ENCODE measurements at places on chromosomes 2 and 18.

DNA sequence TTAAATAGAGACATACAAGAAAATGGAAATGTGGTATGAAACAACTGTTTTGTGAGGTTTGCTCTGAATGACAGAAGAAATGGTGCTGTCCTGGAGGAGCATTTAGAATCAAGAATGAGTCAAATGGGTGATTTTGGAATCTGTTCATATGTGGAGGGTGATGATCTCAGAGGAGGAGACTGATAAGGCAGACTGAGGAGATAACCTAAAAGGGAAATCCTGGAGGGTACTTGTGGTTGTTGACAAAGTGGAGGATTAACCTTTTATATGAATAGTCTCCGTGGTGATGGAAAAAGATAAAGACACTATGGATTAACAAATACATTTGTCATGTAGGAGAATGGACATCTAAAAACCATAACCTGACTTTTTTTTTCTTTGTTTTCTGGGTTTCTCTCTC lies 74.1 kb downstream of the MMADHC start:
- no peak for DNase-seq

GRCh38 chr2:69271831-69272257 lies 115.2 kb downstream of the GFPT1 start:
- DNase-seq: no peak

DNA sequence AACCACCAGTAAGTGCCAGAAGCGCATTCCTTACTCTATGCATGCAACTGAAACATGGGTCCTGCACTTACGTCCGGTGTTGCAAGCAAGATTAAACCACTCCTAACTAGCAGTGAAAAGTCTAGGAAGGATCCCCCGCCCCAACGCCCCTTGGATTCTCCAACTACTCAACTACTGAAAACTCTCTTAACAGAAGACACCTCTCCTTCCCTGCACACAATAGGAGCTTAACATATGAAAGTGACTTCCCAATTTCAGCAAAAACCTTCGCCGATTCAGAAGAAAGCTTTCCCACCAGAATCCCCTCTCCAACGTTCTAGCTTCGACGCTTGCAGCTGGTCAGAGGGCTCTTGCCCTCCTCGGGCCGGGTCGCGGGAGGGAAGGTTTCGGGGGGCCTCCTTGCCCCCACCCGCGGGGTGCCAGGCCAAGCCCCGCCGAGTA lies 578 bp downstream of the IWS1 start:
- DNase-seq: peak; percentile 67

DNA sequence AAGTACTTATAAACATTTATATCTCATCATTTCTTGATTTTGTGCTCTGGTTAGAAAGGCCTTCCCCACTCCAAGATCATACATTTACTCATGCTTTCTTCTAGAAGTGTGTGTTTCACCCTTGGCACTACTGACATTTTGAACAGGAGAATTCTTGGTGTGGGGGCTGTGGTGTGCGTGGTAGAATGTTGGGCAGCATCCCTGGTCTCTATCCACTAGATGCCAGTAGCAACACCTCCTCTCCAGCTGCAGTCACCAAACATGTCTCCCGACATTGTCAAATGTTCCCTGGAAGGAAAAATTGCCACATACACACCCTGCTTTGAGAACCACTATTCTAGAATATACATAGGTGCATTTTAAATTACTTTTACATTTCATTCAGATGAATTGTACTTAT lies 8.7 kb upstream of the TGIF1 start:
- peak; percentile 43 for DNase-seq

DNA sequence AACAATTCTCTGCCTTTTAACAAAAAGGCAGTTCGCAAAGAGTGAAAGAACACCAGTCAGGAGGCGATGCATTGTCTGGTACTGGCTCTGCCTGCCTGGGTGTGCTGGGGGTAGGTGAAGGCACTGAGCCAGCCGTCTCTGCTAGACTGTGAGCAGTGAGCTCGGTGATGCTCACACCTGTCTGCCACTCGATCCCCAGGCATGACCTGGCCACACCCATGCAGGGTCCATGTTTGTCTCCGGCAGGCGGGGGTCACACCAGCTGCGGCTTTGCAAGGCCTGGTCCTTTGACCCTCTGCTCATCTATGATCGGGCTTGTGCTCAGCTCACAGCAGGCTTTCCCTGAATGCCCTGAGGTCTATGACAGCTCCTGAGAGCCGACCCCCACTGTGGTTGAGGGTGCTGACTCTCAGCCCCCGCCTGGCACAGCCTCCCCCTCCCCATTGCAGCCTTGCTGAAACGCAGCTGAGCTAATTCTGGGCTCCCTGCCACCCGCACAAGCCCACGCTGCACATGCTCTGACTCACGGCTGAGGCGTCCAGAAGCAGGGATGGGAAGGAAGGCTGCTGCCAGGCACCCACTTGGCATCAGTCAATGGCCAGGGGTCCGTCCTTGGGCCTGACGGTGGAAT lies 23.7 kb downstream of the CRACDL start:
- DNase-seq: peak; percentile 94

- DNase-seq: no peak
Measured at GRCh38 chr18:37560003-37560402, 5.6 kb downstream of the CELF4 start.

- DNase-seq: no peak
Measured at GRCh38 chr2:32124660-32125059, 41.0 kb upstream of the SLC30A6 start.

GRCh38 chr2:143125717-143126116 lies 3.5 kb upstream of the ARHGAP15 start:
- no peak for DNase-seq

DNA sequence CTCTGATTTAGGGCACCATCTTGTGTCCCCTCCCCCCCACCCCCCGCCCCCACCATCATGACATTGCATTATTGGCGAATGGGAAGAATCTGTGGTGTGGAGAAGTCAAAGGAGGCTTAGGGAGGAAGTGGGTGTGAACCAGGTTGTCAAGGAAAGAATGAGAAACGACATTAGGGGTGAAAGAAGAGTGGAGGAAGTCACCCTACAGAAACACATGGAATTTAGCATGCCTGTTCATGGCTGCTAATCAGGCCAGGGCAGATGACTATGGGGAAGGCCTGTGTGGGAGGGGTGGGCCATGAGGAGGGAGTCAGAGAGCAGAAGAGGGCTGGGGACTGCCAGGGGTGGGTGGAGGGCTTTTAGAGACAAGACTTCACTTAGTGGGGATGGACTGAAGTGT lies 81.6 kb downstream of the AOX1 start:
- DNase-seq: no peak

- no peak for DNase-seq
Measured at GRCh38 chr2:228589115-228589514, 407.6 kb upstream of the SPHKAP start.

DNA sequence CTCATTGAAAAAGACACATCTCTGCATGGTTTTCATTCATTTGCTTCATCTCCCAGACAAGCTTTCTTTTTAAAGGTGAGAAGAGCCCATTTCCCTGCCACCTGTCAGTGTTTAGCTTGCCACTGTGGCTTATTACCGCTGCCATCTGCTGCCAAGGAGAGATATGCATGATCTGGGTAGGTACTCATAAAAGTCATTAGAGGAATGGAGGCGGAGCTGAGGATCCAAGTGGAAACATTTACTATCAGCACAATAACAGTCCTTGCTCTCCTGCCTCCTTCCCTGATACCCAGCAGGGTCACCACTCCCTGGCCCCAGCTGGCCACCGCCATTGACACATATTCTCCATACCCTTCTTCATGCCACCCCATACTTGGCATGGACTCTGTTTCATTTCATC lies 390.4 kb downstream of the TSN start:
- no peak for DNase-seq

DNA sequence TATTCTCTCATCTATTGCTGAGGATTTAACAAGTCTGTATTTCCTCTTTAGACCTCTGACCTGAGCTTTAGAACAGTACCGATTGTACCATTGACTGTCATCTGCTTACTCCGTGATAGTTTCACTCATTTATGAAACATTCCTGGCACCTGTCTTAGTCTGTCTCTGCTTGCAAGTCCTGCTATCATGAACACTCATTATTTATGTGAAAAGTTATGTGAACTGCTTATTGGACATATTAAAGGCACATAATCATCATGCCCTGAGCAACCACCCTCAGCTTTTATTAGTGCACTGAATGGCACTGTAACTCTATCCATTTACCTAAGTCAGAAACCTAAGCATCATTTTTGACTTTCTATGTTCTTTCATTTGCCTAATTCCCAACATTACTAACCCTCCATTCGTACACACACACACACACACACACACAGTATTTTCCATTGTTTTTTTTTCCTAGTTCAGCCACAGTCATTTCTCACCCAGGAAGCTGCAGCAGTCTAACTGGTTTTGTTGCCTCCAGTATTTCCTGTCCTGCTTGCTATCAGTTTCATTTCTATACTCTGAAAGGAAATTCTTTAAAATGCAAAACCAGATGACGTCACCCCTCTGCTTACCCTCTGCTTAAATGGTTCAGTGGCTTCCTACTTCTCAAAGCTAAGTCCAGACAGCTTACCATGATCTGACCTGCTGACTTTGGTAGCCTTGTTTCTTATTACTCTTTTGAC lies 146.1 kb downstream of the HAUS1 start:
- DNase-seq: peak; percentile 78

- no peak for DNase-seq
Measured at GRCh38 chr2:177118636-177119035, 94.0 kb upstream of the HNRNPA3 start.

DNA sequence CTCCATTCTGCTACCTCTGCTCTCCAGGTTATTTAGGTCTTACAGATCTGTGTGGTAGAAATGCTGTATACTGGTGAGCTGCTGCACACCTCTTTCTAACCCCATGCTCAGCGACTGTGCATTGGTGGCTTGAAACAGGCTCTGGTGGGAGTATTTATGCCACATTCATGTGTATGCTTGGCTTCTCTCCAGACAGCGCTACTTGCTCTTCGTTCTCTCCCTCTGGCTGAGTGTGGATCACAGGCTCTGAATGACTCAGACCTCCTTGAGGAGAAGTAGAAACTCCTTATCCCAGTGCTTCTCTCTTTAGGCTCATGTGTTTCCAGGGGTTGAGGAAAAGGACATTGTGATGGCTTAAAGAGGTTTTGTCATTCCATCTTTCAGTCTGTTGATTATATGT lies 54.9 kb downstream of the FHOD3 start:
- DNase-seq: peak; percentile 80

DNA sequence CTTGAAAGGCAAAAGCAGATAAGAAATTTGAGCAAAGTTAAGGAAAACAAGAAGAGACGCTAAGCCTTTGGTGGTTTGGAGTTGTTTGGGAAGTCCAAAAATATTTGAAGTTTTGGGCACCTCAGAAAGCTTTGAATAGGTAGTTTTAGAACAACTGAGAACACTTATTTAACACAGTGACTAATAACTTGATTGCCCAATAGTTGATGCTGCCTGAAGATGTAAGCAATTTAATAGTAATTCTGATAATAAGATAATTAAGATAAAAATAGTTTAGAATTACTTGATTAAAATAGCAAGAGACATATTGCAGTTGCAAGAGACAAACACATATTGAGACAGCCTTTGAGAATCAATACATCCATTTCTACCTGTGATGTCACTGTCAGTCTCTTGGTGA lies 16.5 kb upstream of the COL3A1 start:
- DNase-seq: no peak

DNA sequence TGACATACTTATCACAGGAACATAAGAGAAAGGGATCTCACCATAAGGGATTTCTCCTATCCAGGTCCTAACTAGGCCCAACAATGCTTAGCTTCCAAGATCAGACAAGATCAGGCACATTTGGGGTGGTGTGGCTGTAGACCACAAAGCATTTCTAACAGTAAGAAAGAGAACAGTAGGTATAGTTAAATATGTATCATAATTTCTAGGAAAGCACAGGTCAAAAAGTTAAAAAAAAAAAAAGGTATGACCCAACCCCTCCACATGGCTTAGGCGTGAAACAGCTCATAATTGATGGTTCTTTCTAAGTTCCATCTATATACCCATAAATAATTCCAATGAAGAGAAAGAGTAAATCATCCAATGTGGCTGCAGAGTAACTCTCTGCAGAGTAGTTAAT lies 6.9 kb downstream of the PRKD3 start:
- no peak for DNase-seq

DNA sequence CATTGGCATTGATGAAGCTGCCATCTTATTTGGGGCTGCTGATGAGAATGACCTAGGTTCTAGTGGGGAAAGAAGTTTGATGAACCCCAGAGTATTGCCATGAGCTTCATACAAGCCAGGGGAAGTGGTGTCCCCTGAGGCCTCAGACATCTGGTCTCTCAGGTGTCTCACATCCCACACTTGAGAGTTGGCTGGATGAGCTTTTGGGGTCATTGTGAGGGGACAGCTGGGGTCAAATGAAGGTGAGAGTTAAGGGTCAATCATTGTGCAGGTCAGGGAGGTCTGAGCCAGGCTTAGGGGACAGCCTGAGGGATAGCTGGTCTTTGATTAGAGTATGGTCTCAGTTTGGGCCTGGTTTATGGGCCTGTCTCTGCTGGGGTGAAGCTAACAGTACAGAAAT lies 336.5 kb downstream of the CYP26B1 start:
- DNase-seq: no peak

- DNase-seq: no peak
Measured at GRCh38 chr2:238498188-238498587, 71.5 kb downstream of the ASB1 start.

DNA sequence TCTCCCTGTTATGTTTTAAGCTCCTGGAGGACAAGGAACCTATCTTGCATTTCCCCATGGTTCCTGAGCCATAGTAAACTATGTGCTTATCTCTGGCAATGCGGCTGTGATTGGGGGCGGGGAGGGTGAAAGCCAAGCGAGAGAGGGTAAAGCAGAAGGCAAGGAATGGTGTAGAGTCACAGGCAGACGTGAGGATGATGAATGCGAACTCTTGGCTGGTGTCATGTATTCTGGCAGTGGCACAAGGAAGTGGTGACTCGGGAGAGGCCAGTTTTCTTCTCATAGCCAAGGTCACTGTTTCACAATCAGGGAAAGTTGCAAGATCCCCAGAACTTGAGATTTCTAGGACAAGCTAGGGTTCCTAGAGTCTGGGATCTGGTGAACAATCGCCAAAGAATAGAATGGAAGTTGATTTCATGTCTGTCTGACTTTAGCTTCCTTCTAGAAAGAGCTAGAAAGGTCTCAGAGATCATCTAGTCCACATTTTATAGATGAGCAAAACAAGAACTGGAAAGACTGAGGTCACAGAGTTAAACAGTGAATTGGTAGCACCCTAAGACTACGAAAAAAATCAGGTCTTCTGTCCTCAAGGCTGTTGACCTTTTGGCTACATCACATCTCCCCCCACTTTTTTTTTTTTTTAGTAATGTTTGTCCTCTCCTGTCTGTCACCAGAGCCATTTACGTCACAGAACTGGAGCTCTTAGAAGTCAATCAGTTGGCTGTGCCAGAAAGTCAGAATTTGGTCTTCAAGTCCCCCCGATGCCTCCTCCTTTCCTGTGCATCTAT lies 137.0 kb downstream of the BCL11A start:
- no peak for DNase-seq

GRCh38 chr2:104745846-104746245 lies 108.1 kb upstream of the POU3F3 start:
- DNase-seq: no peak

DNA sequence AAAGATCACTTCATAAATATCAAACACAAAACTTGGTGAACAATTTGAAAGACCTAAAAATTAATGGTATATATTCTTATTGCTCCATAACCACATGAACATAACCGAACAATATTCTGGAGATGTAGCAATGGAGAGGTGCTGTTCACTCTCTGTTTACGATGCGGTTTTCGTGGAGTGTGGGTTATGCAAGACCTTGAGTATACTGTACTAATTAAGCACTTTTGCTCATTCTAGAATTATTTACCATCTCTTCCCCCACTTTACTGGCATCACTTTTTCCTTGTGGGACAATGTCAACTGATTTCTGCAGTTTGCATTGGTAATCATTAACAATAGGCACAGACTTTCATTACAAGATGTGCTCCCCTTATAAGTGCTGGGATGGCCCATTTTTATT lies 97.6 kb downstream of the RAPH1 start:
- no peak for DNase-seq

- no peak for DNase-seq
Measured at GRCh38 chr2:239327536-239328350, 73.1 kb downstream of the HDAC4 start.
